ENCODE measurements at places on chromosomes 1 and 21.

DNA sequence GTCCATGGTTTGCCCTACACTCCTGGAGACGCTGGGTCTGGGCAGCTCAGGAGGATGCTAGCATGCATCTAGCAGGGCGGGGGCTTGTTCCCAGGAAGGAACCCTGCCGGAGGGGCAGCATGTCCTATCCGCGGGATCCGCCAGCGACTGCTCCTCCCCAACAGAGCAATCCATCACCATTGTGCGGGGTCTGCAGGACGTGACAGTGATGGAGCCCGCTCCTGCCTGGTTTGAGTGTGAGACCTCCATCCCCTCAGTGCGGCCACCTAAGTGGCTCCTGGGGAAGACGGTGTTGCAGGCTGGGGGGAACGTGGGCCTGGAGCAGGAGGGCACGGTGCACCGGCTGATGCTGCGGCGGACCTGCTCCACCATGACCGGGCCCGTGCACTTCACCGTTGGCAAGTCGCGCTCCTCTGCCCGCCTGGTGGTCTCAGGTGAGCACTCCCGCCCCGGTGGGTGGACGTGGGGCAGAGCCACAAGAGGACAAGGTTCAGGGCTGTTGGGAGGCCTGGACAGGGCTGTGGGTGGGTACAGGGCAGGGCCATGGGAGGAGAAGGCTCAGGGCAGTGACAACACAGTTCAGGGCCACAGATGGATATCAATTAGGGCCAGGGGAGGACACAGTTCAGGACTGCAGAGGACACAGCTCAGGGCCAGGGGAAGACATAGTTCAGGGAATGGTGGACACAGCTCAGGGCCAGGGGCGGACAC lies 71.3 kb downstream of the OBSCN start:
- no peak for DNase-seq

DNA sequence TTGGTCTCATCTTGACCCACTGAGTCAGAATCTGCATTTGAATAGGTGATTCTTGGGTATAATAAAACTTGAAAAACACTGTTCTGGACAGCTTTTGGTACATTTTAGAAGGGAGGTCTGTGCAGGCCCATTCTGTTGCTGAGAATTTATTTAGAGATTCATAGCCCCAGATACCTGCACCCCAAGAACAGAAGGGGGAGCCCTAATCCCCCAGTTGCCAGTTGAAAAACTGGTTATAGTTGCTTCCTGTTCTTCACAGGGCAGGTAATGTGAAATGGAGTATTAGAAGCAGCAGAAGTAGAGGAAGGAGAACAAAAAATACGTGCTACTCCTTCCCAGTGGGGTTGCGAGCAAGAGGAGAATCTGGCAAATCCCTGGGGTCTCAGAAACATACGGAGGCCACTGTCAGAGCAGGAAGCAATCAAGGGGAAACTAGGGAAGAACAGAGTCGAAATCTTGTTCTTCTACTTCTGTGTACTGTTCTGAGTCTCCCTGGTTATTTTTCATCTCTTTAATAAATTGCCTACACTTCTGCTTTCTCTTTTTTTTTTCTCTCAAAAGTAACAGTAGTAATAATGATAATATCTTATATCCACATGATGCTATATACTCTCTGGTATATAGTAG lies 4.6 kb upstream of the CLCA2 start:
- DNase-seq: peak; percentile 3

DNA sequence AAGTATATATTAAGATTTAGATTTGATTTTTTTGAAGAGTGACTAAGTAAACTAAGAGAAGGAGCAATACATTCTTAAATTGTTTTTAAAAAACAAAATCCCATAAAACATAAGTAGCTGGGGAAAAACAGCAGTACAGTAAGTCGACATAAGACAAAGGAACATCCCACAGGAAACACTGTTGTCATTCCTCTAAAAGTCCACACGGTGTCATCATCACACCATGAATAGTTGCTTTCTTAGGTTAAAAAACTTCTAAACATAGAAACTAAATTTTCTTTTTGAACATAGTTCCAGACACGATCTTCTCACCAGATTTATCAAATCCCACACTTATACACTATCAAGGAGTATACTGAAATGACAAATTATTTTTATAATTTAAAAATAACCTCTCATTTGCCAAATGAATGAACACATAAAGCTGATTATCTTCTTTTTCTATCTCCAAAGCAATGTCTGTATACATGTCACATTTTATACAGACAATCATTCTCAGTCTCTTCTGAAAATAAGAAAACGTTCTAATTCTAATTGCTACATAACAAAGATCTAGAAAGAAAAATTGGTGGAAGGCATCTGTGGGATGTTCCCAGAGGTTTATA lies 15.8 kb downstream of the ODF2L start:
- peak; percentile 72 for DNase-seq

DNA sequence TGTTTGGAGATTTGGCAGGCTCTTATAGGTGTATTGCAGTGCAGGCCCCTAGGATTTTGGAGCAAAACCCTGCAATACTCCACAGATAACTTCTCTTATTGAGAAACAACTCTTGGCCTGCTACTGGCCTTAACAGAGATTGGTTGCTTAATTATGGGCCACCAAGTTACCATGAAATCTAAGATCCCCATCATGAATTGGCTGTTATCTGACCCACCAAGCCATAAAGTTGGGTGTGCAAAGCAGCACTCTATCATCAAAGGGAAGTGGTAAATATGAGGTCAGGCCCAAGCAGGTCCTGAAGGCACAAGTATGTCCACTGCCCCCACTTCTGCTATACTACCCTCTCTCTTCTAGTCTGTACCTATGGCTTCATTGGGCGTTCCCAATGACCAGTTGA lies 130.0 kb upstream of the TNFSF4 start:
- DNase-seq: no peak

Measured in kidney tubule cell (primary cell).